ENCODE measurements at places on chromosomes 3 and 15.

DNA sequence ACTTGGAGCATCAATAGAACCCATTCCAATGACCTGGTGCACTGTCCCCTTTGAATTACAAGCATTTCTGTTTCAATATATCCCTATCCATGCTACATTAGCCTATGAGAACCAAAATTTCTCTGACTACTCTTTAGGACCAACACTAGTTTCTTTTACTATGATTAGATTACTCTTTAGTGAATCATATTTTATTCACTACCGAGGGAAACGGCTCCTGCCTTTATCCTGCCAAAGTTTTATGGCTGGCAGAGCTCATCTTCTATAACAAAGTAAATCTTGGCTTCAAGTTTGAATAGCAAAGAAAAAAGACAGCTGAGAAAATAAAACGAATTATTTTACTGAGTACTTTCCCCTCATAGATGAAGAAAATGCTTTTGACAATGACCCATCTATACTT is 120.9 kb downstream of the SLC9A9 start:
- DNase-seq, result no peak

GRCh38 chr3:97793420-97794019 is 28.3 kb upstream of the CRYBG3 start:
- DNase-seq, result no peak

GRCh38 chr3:101722394-101723173 is 1.8 kb upstream of the CEP97 start:
- DNase-seq, result no peak

DNA sequence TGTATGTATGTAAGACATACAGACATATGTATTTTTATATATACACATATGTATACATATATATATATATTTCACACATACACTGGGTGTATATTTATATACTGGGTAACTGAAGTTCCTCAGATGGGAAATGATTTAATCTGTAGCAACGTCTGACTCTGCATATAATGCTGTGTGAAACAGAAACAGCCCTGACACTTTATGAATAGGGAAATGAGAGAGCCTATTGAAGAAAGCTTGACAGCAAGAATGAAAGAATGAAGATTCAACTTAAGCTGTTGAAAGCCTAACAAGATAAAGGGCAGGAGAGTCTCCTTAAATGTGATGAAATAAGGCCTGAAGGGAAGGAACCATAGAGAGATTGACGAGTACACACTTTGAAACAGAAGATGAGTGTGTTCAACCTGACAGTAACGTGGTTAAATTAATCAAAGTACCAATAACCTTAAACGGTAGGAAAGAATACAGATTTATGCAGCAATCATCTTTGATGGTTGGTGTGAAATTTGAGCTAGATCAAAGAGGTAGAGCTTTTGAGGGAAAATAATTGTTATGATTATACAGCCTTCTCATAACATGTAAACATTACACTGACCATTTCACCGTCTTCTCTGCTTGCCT is 169.9 kb downstream of the MECOM start:
- DNase-seq, result no peak

- DNase-seq, result no peak
These were observed 307.9 kb downstream of the TLE3 start for GRCh38 chr15:69789648-69790393.

DNA sequence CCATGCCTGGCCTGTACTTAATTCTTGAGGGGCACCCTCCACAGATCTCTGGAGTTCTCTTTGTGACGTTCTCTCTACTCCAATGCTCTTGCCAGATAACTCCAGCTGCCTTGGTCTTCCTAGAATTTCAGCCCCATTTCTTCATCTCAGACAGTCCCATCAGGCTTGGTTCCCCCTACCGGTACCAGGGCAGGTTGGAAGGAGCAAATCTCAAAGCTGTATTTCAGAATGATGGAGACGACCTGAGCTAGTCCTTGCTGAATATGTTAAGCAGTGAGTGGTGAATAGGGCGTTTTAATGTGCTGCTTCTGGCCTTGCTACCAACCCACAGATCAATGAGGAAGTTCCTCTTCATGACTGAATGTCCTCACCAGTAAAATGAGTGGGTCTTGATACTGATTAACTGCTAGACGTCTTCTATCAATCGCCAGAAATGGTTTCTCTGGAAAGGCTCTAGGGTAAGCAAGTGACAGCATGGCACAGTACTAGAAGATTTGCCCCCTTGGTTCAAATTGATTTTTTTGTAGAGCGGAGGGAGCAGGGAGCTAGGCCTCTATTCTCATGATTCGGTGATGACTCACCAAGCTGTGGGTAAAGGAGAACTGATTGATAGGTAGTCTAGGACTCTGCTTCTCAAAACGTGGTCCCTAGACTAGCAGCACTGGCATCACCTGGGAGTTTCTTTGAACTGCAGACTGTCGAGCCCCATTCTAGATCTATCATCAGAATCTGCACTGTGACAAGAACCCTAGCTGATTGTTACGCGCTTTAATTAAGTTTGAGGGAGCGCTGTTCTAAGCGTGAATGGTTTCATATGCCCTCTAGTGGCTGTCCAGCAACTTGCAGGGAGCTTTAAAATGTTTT is 67.8 kb downstream of the UBP1 start:
- no peak for DNase-seq

- no peak for DNase-seq
These were observed 65.3 kb downstream of the SLC30A4 start for GRCh38 chr15:45457220-45457619.

- DNase-seq, result no peak
These were observed 425 bp upstream of the FYTTD1 start for GRCh38 chr3:197749315-197749600.

DNA sequence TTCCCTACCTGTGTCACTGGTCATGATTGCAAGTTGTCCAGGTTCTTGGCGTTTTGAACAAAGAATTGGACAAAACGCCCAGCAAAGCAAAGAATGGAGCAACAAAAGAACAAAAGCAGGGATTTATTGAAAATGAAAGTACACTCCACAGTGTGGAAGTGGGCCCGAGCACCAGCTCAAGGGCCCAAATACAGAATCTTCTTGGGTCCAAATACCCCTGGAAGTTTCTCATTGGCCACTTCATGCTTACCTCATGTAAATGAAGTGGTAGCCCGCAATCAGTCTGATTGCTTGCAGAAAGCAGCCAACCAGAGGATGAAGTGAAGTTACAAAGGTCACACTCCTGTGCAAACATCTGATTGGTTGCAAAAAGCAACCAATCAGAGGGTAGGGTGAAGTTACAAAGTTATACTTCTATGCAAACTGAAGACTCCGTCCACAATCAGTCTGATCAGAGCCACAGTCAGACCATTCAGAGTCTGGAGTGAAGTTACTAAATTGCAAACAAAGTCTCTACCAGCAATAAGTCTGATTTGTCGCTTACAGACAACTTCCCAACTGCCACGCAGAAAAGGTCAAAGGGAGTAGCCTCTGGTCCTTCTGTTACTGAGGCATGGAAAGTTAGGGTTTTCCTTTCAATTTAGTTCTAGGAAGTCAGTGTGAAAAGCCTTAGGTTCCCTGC is 8.3 kb upstream of the TM4SF1 start:
- DNase-seq, result no peak

DNA sequence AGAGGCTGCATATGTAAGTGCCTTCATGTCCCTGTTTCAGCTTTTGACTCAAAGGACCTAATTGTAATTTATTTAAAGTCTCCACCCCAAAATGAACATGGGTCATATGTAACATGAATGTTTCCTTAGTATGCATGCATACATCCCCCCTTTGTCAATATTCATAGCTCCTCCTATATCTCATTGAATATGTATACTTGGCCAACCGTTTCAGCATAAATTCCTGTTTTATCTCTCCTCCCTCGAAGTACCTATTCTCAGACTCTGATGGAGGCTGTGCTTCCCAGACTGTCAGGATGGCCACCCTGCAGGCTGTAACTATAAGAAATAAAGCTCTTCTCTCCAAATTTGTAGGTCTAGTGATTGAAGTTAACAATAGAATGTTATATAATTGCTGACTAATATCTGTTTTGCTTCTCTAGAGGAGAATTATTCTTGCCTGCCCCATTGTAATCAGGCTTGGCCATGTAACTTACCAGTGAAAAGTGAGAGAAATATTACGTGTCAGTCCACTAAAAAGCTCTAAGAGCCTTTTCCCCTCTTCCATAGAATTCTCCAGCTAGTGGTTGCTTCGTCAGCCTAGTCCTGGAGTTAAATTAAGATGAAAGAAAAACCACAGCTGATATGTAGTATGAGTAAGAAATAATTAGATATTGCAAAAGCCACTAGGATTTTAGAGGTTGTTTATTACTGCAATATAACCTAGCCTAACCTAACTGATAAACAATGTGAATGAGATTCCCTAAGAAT is 245.1 kb downstream of the ZNF385D start:
- no peak for DNase-seq

DNA sequence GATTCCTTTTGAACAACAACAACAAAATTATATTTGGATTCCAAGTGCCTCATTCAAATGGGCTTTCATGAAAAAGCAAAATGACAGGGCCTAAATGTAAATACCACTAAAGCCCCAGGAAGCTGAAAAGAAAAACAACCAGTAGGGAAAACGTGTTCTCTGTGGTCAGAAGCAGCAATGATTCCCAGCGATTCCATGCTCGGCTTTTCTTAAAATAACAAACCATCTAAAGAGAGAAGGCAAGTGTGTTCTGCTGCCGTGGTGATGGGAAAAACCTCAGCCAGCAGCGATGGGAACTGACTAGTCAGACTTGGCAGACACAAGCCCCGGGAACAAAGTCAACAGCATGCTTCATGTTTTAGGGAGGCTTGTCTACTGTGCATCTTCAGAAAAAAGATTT is 153.6 kb downstream of the TNIK start:
- no peak for DNase-seq

- no peak for DNase-seq
These were observed 202.8 kb downstream of the TP63 start for GRCh38 chr3:189833996-189834395.

GRCh38 chr3:13079051-13079450 is 5.8 kb upstream of the IQSEC1 start:
- DNase-seq, result no peak

DNA sequence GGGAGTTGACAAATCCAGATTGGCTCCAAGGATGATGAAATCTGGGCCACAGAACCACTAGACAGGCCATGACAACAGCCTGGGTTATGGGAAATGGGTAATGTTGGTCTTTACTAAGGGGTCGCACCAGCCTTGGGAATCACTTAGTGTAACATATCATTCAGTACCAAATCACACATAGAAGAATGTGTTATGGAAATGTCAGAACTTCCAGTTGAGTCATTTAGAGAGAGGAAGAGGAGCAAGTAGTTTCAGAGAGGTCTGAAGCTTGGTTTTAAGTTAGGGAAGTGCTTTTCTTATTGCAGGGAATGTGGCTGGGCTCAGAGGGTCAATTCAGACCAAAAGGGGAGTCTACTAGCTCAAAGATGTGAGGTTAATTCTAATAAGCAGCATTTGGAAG is 241.6 kb upstream of the ZPLD1 start:
- no peak for DNase-seq

- no peak for DNase-seq
These were observed 14.1 kb downstream of the WDR53 start for GRCh38 chr3:196554205-196554604.

DNA sequence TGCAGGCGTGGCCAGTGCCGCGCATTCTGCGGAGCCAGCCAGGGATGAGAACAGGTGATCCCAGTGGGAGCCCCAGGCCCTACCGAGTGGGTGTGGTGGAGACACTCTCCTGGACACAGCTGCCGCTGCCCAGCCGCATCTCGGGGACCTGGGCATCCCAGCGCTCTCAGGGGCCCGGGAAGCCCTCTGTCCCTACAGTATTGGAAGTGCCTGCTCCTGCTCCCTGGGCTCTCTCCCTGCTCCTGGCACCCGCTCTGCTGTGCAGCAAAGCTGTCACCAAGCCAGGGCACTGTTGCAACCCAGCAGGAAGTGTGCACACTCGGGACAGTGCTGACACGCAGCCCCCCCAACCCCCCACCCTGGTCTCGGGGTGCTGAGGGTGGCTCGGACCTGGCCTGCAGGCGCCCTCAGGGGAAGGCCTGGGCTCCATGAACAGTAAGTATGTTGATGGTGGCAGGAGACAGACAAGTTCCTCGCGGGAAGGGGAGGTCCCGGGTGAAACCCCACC is 1177.4 kb upstream of the GBE1 start:
- no peak for DNase-seq

GRCh38 chr3:124553178-124553577 is 177.1 kb upstream of the UMPS start:
- DNase-seq, result no peak

DNA sequence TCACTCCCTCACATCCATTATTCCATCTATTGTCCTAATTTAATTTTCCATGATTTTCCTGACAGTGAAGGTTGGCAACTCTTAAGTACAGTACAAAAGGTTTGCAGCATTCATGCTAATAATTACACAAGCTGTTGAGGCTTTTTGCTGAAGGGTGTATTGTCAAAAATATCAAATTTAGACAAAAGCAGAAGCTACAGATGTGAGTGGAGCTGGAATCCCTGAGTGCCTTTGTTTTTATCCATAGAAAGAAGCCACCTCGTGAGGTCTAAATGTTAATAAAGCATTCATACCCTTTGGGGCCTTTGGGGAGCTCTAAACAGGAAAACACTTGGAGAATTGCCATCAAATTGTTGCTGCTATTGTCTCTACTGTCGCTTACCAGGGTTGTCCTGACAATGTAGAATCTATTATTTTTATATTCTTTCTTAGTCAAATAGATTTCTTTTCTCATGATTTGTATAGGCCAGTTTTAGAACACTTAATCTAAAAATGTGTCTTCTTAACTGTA is 185.8 kb upstream of the ROBO1 start:
- no peak for DNase-seq

- DNase-seq, result no peak
These were observed 1.5 kb upstream of the MAPKBP1 start for GRCh38 chr15:41772720-41773331.

DNA sequence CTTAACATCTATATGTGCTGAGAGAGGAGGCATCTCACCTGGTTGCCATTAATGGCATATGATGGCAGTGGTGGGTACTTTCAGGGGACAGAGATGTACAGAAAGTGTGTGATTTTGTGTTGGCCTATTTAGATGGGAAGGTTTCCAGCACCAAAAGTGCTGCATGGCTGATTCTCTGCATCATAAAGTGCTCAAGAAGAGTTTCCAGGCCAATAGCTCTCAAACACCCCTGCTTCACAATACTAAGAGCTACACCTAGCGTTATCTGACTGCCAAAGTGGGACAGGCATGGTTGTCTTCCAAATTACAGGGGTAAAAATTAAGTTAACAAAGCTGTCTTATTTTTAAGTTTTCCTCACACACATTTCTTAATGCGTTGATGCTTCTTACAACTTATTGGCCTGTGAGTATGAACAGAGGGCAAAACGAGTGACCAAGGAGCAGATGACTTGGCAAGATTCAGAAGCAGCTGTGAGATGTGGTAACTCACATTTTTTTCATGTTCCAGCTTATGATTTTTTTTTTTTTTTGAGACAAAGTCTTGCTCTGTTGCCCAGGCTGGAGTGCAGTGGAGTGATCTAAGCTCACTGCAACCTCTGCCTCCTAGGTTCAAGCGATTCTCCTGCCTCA is 41.4 kb upstream of the VEPH1 start:
- DNase-seq, result no peak

DNA sequence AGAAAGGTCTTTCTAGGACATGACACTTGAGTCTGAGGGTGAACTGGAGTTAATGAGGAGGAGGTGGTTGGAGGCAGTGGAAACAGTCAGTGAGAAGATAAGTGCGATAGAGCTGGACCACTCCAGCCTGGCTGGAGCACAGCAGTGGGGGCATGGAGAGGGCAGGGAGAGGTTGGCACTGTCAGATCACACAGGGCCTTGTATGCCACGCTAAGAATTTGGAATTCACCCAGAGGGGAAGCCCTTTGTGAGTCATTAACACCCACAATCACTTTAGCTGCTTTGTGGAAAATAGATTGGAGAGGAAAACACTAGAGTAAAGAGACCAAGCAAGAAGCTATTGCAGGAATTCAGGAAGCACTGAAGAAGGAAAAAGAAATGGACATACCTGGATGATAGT is 83.3 kb downstream of the ZNF621 start:
- DNase-seq, result no peak

All from H1 (cell line).